ENCODE measurements at places on chromosomes 16 and 17.

DNA sequence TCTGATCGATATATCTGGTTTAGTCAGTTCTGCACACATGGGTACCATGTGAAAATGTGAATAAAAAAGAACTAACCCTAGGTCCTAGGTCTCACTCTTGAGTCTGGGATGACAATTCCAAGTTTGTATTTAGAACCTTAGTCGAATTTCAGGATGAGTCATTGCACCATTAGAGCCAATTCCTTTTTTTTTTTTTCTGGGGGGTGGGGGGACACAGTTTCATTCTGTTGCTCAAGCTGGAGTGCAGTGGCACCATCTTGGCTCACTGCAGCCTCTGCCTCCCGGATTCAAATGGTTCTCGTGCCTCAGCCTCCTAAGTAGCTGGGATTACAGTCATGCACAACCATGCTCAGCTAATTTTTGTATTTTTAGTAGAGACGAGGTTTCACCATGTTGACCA is 41.6 kb downstream of the SPAG9 start:
- DNase-seq = no peak

DNA sequence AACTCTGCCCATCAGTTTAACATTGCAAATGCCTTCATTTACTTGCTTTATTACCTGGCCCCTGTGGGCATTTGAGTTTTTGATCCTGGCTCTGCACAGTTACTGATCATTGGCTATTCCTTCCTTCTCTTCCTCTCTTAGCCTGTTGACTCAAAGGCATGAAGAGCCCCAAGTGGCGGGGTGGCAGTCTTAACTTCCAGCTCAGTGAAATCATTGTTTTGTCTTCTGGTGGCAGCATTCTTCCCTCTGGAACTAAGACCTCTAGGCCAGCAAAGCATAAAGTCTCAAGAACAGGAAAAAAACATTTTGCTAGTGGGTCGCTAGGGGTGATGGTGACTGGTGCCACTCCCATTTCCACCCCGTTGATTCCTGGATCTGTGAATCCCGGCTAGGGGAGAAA is 52.3 kb upstream of the MRTFB start:
- no peak for DNase-seq

DNA sequence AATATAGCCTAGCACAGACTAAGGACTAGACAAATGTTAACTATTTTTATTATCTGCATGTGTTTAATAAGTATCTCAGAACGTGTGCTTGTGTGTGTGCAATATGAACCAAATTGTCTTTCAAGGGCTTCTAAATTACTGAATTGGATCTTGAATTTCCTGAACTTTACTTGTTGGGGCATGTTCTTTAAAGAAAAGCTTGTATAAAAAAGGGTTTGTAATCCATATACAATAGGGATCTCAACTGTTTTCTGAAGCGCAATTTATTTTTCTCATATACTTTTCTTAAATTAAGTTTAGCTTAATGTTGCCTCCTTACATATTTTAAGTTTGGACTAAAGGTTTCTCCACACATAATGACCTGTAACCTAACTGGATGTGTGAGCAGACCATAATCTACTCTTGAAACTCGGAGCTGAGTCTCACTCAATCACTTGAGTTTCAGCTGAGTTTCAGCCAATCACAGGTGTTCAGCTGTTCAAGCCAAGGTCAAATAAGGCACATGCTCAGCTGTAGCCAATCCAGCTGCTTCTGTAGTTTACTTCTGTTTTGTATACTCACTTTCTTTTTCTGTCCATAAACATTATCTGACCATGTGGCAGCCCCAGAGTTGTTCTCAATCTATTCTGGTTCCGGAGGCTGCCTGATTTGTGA is 72.3 kb downstream of the CDK5R1 start:
- DNase-seq = no peak

GRCh38 chr16:50598256-50598894 is 50.2 kb downstream of the NKD1 start:
- no peak for DNase-seq

DNA sequence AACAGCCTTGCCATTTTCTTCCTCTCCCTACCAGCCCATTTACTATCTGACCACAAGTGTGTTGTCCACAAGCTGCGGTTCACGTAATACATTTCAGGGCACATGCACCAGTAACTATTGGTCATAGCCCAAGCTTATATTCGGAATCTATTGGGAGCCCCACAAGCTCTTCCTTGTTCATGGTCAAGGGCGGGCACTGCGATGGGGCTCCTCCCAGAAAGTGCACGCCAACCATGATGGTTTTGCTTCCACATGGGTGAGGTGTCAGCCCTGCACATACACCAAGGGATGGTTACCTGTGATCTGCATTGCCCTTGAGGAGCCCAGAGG is 12.1 kb downstream of the THRA start:
- DNase-seq = no peak
